ENCODE measurements at places on chromosomes 12 and 14. TPM values are rescaled to one million over a fixed set of nuclear protein-coding genes. Genes with fewer than 3 reads are reported as not detected.

GRCh38 chr14:89205137-89205740 is 211.8 kb downstream of the FOXN3 start:
- peaks cover 52% of the 10 kb centered on the region for H3K4me1 ChIP-seq
- H3K36me3 ChIP-seq, result no peaks in the 10 kb centered on the region
- H3K27me3 ChIP-seq, result no peaks in the 10 kb centered on the region
- no peak overlapping the region for H3K4me3 ChIP-seq

DNA sequence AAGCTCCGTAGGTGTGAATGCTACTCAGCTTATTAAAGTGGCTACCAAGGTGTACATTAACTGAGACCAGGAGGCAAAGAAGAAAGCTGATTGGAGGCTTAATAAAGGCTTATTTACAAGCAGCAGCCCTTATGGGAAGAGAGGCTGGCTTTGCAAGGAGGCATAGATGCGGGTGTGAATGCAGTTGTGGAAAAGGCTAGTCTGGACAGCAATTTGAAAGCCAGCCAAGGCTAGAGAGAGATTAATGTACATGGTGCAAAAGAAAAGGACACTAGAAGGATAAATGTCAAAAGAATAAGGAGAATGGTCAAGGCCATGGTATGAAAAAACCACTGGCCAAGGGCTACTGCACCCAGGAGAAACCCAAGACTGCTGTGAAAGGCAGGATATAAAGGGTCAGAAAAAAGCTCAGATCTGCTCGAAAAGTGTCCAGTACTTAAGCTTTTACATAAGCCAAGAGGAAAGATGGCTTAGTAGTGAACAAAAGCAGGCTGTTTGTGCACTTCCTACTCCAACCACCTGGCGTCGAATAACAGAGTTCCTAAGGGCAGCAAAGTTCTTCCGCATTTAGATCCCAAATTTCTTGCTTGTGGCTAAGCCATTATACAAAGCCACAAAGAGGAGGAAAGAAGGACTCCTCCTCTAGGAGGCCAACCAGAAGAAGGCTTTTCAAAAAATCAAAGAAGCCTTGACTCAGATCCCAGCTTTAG is 24.0 kb downstream of the KLRK1 start:
- H3K4me1 ChIP-seq, result peaks cover 47% of the 10 kb centered on the region
- DNase-seq, result no peak
- no peaks in the 10 kb centered on the region for H3K36me3 ChIP-seq
- no peaks in the 10 kb centered on the region for H3K27me3 ChIP-seq
- peak overlapping the region; percentile 58 for H3K4me3 ChIP-seq

The GPD1 gene
- 0.45 TPM for total RNA-seq

GRCh38 chr14:59844186-59844812 is 26.3 kb downstream of the RTN1 start:
- H3K27me3 ChIP-seq, result no peaks in the 10 kb centered on the region
- DNase-seq, result no peak
- H3K27ac ChIP-seq, result no peak overlapping the region

The RIMKLB gene
- total RNA-seq, result 94.8 TPM

The SDR39U1 gene
- total RNA-seq, result 22.9 TPM

The SLCO1B1 gene
- total RNA-seq, result 0.24 TPM

DNA sequence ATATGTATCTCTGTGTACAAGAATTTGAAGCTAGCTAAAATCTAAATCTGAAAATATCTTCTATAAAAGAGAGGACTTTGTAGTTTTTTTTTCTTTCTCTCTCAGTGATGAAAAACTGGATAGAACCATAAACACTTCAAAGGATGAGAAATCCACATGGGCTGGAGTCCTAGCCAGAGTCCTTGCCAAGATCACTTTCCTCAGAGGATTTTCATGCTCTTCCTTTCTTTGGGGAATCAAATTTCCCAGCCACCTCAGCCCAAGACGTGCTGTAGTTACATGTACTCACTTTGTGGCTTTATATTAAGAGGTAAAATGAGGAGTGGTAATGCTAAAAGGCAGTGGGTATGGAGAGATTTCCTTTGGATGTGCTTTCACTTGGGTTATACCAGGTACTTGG is 110.3 kb downstream of the SLC38A1 start:
- H3K36me3 ChIP-seq, result no peaks in the 10 kb centered on the region
- no peak for DNase-seq
- no peaks in the 10 kb centered on the region for H3K27me3 ChIP-seq
- no peak overlapping the region for H3K27ac ChIP-seq

All from GM23338 (cell line).